Right forelimb (tissue), 1 donor: ENCODE measurements at places on chromosomes 6 and 20.

DNA sequence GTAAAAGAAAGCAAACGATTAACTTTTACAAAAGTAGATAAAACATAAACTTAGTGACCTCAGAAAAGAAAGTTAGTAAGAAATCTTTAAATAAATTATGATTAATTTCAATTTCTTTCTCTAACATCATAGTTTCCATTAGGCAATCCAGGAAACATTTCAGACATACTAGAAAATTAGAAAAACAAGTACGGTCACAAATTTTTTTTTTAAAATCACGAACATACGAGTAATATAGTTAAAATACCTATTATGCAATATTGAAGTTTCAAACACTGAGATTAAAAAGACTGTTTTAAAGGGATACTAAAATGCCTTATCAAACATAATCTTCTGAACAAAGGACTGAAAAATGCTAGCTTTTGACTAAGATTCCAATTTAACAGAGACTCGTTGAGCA, 26.2 kb downstream of the NOL7 start:
- DNase-seq: no peak

- no peak for DNase-seq
Observed at GRCh38 chr6:165769884-165770283, 106.8 kb upstream of the PDE10A start.

GRCh38 chr20:61556111-61556510, 304.1 kb downstream of the CDH4 start:
- DNase-seq: no peak

GRCh38 chr20:41119614-41120561, 17.5 kb upstream of the PLCG1 start:
- DNase-seq: no peak

DNA sequence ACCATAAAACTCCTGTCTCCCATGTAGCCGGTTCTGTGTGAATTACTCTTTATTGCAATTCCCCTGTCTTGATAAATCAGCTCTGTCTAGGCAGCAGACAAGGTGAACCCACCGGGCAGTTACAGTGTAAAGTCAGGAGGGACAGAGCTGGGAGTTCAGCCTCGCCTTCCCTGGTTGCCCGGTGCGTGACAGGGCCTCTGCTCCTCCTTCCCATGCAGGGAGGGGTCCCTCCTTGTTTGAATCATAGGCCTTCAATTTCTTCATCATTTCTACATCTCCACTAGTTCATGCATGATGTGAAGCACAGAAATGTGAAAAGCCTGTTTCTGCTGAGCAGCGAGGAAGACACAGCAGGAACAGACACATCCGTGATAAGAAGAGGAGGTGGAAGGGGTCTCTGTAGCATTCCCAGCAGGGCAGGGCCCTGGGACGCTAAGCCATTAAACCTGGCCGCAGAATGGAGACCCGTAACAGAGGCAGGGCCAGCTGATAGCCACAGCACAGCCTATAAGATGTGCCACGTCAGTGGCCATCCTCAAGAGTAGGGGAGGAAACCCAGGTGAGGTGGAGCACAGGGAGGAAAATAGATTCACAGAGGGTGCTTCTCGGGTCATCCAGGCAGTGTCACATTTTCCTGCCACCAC, 106.7 kb upstream of the CST7 start:
- DNase-seq: no peak

- no peak for DNase-seq
Observed at GRCh38 chr20:32678948-32679347, 5.2 kb upstream of the C20orf203 start.

- DNase-seq: no peak
Observed at GRCh38 chr6:136763716-136764516, 28.4 kb downstream of the MAP3K5 start.

- DNase-seq: no peak
Observed at GRCh38 chr20:54468082-54468481, 7.3 kb upstream of the DOK5 start.

- DNase-seq: no peak
Observed at GRCh38 chr20:11457488-11457887, 460.2 kb upstream of the BTBD3 start.
